ENCODE measurements at places on chromosomes 13 and 19.

GRCh38 chr19:18008814-18009213 is 844 bp downstream of the ARRDC2 start:
- DNase-seq: no peak

DNA sequence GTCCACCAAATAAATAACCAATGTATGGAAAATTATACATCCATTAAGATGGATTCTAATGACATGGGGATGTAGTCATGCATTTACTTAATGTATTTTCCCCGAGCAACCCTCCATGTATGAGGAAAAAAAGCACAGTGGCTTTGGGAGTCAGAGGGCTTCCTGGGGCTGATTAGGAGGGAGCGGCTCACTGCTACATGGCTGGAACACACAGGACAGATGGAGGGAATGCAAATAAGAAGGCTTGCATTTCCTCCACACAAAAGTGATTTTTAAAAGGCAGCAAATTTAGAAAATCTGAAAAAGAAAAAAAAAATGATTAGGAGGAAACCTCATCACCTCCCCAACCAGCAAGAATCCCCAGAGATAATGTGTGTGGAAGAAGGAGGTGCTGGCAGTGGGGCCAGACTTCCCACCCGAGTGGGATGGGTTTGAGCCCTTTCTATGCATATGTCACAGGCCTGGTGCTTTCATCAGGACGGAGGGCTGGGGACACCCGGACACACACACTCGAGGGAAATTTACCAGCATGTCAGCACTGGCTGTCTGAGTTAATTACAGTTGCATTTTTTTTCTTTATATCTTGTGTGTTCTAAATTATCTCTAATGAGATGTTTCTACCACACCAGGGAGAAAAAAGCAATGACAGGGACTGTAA is 118.9 kb downstream of the USP12 start:
- no peak for DNase-seq

- DNase-seq: no peak
Observed at GRCh38 chr19:3657395-3657769, 30.8 kb upstream of the CACTIN start.

DNA sequence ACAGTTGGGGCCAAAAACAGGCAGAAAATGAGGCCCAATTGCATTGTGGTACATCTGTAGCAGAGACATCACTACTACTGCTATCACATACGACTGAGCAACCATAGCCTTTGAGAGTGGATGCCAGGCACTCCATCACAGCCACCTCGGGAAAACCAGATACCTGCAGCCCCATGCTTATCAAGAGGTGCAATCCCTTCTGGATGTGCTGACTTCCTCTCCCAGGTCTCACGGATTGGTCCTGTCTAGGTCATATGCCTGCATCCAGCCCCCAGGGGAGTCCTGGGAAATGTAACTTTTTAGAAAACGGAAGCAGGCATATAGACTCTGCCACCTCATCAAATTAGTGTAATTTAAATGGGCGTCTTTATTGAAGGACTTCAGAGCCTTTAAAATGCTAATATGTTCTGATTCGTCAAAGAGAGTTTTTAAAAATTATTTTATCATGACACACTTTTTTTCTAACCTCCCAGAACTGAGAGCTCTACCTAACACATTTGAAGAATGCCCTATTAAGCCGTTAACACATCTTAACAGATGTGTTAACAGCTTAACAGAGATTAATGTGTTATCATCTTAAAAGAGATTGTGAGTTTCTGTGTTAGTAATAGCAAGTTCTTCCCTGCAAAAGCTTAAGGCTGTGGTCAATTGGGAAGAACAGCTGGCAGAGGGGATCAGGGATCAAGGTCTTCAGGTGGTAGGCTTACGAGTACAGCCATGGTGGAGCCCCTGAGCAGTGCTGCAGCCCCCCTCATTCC is 63.9 kb downstream of the DLEU7 start:
- DNase-seq: peak; percentile 99

DNA sequence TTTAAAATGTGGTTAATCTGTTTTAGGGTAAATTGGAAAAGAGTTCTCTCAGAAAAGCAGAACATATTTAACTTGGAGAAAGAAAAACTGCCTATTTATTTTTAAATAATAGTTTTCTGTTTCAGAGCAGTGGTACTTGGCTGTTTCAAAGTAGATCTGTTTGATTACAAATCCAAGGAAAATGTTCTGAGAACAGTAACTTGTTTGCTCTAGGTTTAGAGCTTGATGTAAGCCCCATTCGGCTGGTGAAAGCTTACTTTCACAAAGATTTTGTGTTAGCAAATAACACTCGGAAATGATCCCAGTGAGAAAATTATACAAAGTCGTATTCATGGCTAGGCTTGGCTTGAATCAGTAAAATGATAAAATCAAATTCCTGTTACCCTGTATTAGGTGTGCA is 395.8 kb upstream of the GPC6 start:
- DNase-seq: no peak

DNA sequence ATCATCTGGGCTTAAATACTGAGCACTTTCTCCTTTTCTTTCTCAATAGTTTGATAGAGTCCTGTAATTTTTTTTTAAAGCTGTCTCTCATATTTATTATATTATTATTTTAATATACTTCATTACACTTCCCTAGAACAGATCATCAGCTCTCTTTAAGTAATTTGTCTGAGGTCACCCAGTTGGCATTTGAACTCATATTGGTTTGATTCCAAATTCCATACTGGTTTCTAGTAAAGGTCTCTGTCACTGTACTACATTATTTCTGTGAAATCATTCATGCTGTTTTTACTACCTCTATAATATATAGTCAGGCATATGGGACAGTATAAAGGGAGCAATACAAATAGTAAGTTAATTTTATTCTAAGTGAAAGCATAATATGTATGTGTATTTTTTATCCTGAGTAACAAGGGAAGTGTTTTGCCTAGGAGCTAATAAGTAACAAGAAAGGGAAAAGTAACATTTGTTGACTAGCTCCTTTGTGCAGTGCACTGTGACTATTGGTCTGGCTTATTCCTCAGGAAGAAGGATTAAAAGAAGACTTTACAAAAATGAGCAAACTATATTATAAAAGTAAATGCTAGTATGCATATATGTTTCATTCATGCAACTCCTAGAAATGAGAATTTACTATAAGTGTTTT is 14.3 kb downstream of the LPAR6 start:
- no peak for DNase-seq
